ENCODE measurements at places on chromosomes 16 and 17.

DNA sequence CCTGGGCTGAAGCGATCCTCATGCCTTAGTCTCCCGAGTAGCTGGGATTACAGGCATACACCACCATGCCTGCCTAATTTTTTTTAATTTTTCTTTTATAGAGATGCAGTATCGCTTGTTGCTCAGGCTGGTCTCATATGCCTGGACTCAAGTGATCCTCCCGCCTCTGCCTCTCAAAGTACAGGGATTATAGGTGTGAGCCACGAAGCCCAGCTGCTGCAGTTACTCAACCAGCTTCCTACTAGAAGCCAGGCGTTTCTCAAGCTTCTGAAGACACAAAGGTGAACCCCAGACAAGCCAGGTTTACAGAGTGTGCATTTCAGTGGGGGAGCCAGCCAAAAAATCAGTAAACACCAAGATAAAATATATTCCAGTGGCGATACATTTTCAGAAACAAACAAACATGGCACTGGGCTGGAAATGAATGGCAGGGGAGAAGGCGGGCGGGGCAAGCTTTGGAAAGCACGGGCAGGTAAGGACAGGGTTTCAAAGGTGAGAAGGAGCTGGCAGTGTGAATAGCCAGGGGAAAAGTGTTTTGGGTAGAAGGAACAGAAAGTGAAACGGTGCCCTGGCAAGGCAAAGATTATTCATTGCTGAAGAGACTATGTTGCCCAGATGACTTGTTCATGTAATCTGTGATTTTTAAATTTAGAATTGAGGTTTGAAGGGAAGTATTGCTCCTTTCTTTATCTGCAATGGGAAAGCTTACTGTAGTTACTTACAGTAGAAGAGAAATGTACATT is 471.1 kb downstream of the WWOX start:
- no peak for DNase-seq

GRCh38 chr17:50283714-50284113 is 9.4 kb downstream of the TMEM92 start:
- DNase-seq = no peak

DNA sequence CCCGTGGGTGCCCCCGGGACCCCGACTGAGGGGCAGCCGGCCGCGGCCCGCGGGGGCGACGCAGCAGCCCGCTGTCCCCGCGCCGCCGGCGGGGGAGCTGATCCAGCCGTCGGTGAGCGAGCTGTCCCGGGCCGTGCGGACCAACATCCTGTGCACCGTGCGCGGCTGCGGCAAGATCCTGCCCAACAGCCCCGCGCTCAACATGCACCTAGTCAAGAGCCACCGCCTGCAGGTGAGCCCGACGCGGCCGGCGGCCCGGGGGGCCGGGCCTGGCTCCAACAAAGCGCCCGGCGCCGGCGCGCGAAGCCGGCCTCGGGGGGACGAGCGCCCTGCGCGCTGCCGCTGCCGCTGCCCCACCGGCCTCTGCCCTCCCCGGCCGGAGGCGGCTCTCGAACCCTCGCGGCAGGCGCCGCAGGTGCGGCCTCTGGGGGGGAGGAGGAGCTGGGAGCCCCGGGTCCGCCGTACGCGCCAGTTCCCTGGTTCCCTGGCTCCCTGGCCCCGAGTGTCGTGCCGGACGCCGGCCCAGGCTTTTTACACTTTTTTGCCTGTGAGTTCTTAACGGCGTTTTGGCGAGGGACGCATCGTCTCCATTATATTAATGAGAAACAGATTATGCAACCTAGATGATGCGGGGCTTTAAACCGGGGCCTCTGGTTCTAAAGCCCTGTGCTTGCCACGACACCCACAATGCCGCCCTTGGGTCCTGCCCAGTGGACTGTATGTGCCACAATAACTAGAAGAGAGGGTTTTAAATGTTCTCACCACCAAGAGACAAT is 521 bp downstream of the ATMIN start:
- DNase-seq = peak; percentile 28

DNA sequence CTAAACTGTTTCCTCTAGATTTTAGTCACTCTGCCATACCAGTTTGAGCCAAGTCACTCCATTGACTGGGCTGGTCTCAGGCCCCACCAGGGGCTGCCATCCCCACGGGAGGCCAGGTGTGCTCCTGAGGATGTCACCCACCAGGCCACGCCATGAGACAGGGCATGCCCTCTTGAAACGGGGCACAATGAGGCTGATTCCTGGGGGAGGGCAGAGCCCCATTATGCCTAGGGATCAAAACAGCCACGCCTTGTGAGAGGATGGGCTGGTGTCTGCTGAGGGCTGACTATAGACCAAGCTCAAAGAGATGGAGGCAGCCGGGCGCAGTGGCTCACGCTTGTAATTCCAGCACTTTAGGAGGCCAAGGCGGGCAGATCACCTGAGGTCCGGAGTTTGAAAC is 21.5 kb downstream of the GINS2 start:
- no peak for DNase-seq

GRCh38 chr17:39099663-39100286 is 51.7 kb downstream of the PLXDC1 start:
- DNase-seq = no peak

Data from SW480 (cell line).